Stimulated activated naive CD8-positive, alpha-beta T cell treated with anti-CD3 and anti-CD28 coated beads, Interleukin-15, Interleukin-2, amounts not matched to agents 100 U/mL and 50 U/mL, for 24 hours (primary cell): ENCODE measurements at places on chromosomes 5 and 9.
A peak's percentile ranks its signal among the peaks of the same experiment; 100 is the strongest.

DNA sequence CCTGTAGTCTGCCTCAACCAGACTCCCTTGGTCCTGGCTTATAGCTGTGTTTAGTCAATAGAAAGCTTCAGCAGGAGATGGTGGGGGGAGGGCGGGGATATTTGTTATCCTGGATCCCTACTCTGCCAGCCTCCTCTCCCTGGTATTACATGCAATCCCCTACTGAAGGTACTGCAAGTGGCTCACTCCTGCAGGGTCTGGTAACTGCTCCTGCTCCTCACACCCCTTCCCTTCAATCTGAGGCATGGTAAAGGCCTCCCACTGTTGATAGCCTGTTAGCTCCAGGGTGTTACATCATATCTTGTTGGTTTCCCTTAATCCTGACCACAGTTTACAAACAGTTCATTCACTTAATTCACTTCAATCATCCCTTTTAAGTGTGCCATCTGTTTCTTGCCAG is 137.5 kb downstream of the AP3B1 start:
- DNase-seq: no peak

DNA sequence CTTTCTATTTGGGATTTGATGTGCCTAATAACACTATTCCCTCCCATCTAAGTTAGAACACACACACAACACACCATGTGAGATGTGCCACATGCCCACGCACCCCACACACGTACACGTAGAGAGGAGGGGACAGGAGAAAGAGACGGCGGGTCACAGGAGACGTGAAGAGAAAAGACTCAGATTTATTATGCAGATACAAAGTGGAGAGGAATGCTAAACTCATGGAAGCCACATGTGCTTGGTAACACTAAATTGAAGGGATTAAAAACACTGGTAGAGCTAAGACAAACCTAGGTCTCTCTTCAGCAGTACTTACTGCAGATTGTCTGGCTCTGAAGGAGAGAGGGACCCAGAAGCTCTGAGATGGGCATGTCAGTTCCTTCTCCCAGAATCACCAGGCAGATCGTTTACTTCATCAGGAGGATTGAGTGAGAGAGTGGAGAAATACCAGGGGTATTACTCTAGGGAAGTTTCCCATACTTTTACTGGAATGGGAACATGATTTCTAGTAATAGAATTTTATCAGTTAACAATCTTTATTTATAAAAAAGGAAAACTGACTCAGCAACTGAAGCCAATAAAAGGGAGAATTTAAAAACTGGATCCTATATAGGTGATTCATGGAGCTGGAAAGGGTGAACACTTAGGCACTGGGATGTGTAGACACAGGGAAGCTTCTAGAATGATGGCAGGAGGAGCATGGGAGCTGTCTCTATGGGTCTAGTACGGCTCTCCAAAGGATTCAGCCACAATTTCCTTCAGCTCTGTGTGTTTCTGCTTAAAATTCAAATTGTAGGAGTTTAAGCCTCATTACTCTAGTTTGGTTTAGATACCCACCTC is 139.4 kb downstream of the MACIR start:
- DNase-seq: no peak

DNA sequence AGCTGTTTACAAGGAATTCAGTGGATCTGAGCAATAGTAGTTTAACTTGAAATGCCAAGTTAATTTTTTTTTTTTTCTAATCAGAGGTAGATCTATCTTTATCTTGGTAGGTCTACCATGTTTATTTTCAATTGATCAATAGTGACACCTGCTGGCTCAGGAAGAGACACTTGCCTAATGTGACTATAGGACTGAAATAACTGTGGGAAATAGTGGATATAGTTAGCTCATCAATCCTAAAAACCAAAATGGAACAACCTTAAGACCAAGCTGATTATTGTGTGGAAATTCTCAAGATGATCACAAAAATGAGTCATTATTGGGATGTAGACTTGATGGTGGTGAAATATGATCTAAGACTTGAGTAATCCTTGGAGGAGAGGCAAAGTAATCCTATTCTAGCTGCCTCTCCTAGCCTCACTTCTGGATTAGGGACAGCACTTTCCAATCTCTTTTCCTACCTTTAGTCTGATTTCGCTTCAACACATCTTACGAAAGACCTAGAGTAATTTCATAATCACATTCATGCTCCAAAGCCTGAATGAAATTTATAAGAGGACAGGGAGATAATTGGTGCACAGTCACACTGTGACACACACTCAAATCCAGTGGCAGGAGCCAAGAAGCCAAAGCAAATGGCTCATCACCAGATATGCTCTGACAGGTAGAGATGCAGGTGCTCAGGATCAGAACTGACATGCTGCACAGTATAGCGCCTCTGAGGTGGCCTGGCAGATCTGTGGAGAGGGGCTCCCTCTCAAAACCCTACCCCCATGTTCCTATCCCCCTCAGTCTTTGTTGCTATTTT is 156.3 kb downstream of the HMHB1 start:
- no peak for DNase-seq

GRCh38 chr9:92133949-92134604 is 18.9 kb upstream of the SPTLC1 start:
- DNase-seq: peak; percentile 83

GRCh38 chr9:12705738-12706391 is 12.7 kb downstream of the TYRP1 start:
- no peak for DNase-seq

- DNase-seq: no peak
Observed at GRCh38 chr5:132837868-132838267, 7.4 kb upstream of the SHROOM1 start.

GRCh38 chr5:158928404-158928803 is 171.3 kb downstream of the EBF1 start:
- no peak for DNase-seq

DNA sequence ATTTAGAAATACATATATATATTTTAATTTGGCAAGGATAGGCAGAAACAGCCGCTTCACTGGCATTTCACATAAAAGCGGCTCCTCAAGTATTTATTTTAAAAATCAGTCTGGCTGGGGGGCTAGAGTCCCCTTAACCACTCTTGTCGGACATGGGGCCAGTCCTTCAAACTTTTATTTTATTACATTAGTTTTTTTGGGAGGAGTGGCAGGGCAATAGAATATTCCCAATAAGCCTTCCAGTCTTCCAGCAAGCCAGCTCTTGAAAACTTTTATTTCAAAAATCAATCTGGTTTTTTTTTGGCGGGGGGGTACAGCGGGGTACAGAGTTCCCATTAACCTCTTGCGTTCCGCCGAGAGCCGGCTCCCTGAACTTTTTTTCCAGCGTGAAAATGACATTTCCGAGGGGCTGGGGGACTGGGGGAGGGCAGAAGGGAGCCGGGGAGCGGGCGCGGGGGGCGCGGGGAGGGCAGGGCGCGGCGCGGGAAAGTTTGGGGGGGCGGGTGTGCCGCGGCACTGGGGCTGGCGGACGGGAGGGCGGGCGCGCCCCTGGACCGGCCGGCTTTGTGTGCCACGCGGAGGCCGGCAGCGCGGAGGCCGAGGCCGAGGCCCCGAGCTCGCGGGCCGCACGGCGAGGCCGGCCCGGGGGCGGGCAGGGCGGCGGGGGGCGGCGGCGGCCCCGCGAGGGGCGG is 504 bp upstream of the ZNF618 start:
- peak; percentile 7 for DNase-seq

- DNase-seq: peak; percentile 8
Observed at GRCh38 chr5:138610918-138611677, 35.9 kb upstream of the HSPA9 start.

DNA sequence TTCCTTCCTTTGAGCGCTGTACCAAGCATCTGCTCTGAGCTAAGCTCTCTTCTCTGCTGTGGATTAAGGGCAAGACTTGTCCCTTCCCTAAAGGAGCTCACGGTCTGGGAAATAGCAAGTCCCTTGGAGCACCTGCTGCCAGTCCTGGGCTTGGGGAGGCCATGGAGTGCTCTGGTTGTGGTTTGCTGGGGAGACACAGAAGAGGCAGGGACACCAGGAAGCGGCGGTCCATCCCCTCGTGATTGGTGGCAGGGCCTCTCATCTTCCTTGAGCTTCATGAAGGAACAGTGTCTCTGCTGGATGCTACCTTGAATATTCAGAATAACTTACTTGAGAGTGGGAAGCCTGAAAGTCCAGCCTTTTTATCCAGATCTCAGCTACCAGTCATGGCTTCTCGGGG is 35.3 kb downstream of the COL5A1 start:
- no peak for DNase-seq

- peak; percentile 34 for DNase-seq
Observed at GRCh38 chr5:171419688-171420430, 412 bp downstream of the FGF18 start.

GRCh38 chr5:14868771-14869170 is 2.8 kb downstream of the ANKH start:
- no peak for DNase-seq

GRCh38 chr5:74618106-74618505 is 22.4 kb downstream of the ENC1 start:
- no peak for DNase-seq

- DNase-seq: no peak
Observed at GRCh38 chr9:91407580-91408318, 15.9 kb downstream of the NFIL3 start.

GRCh38 chr9:119078015-119078414 is 291.2 kb downstream of the BRINP1 start:
- DNase-seq: no peak

- DNase-seq: no peak
Observed at GRCh38 chr5:132362086-132362485, 7.4 kb upstream of the SLC22A5 start.

DNA sequence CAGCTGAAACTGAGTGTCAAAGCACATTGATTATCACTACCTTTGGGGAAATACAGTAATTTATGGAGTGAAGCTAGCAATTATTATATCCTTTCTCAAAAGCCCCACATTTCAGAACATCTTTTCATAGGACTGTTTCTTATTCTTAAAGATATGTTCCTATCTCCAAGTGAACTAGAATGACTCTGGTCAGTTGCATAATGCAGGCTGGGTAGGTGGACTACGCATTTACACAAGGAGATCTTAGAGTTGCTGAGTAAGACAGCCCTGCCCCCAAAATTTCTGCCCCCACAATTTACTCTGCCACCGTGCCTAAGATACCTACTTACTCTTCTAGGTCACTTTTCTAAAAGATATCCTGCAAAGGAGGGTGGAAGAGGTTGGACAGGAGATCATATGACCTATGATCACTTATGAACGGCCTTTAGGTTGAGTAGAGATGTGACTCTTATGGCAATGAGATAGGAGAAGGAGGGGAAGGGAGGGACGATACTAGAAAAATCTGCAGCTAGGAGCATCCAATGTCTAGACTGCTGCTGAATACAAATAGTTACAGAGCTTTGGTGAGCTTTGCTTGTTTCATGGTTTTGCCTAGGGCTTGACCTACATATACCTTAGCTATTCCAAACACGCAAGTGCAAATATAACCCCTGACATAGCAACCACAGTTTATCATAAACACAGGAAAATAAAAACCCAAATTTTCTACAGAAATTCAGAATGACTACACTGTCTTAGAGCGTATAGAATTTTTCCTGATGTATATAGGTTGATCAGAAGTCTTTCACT is 121.7 kb downstream of the GLIS3 start:
- no peak for DNase-seq

GRCh38 chr5:91070761-91071550 is 312.2 kb downstream of the ARRDC3 start:
- DNase-seq: no peak
